ENCODE measurements at places on chromosomes 11 and 22.

- peak; percentile 86 for DNase-seq
These were observed 128.8 kb downstream of the ST3GAL4 start for GRCh38 chr11:126484266-126484665.

- no peak for DNase-seq
These were observed 32.1 kb downstream of the HSD17B12 start for GRCh38 chr11:43712676-43713075.

DNA sequence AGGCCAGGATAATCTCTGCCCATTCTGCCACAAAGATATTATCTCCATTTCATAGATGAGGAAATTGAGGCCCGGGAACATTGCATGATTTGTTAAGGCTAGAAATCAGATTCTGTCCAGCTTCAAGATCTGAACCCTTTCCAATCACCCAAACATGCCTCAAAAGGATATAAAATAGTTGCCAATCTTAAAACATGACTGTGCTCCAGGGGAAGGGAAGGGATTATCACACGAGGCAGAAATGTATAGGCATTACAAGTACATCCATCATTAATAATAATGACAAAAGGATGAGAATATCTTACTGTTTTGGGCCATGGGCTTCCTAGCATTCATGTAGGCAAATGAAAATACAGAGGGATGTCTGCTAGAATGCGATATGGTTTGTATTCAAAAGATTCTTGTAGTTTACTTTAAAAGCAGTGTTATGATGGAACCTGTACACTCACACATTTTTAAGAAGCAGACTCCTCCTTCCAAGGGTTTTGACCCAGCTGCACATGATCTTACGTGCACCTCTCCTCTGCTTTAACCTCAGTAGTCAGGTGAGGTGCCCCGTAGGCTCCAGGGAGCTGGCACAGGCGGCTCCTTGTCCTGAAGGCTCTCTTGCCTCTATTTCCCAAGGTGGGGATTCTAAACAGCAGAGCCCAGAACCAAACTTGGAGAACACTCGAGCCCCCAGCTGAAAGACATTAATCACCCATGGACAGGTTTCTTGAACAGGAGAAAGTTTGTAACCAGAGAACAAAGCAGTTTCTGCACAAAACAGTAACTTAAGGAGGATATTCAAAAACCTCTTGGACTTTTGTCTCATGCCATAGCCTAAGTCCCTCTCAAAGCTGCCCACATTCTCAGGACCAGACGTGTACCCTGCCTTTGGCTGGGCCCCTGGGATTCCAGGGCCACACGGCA is 36.0 kb downstream of the PARVA start:
- DNase-seq = no peak

- DNase-seq = peak; percentile 91
These were observed 18.1 kb downstream of the POLA2 start for GRCh38 chr11:65279741-65280440.

GRCh38 chr11:74670171-74670570 is 61.1 kb downstream of the CHRDL2 start:
- DNase-seq = no peak

- no peak for DNase-seq
These were observed 55.9 kb downstream of the APOL1 start for GRCh38 chr22:36308880-36309279.

GRCh38 chr22:26852176-26852575 is 194.8 kb downstream of the MIAT start:
- DNase-seq = no peak

GRCh38 chr11:109644152-109644551 is 222.2 kb downstream of the C11orf87 start:
- DNase-seq = no peak

GRCh38 chr22:25146307-25146706 is 53.4 kb upstream of the CRYBB3 start:
- DNase-seq = no peak

DNA sequence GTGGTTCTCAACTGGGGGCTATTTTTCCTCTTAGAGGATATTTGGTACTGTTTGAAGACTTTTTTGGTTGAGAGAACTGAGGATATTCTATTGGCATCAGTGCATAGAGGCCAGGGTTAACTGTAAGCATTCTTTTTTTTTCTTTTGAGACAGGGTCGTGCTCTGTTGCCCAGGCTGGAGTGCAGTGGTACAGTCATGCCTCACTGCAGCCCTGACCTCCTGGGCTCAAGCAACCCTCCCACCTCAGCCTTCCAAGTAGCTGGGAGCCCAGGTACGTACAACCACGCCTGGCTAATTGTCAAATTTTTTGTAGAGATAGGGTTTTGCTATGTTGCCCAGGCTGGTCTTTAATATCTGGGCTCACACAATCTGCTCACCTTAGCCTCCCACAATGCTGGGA is 12.9 kb downstream of the MMP7 start:
- no peak for DNase-seq

GRCh38 chr22:47381240-47381639 is 618.8 kb downstream of the TBC1D22A start:
- no peak for DNase-seq

DNA sequence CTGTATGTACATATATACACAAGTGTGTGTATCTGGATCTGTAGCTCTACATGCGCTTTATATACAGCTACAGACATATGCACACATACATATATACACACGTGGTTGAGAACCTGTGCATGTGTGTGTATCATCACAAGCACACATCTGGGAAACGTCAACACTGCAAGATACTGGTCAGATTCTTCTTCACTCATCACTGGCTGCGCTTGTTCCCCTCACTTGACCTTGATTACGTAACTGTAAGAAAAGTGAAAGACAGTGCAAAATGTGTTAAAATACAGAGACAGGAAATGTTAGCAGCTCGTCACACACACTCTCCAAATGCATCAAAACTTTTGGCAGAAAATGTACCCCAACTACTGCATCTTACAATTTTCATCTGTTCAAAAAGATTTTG is 51.9 kb upstream of the MN1 start:
- no peak for DNase-seq

GRCh38 chr22:40345271-40345670 is 1.0 kb upstream of the ADSL start:
- DNase-seq = no peak

GRCh38 chr11:107991868-107992414 is 16.8 kb upstream of the CUL5 start:
- no peak for DNase-seq

GRCh38 chr11:19244621-19245020 is 3.9 kb upstream of the E2F8 start:
- DNase-seq = no peak

DNA sequence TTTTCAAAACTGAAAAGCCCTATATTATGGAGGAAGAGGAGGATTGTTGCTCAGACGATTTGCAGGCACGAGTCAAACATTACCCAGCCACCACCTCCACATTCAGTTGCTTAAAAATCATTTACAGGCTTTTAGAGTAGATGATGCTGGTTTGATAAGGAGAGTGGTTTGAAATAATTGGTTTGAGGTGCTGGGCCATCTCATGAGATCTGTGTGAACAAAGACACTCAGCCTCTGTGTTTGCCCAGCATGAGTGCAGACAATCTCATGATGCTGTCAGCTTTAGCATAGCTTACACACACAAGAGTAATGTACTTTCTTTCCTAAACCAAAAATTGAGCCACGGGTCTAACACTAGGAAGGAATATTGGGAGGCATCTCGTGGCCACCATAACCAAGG is 4.3 kb downstream of the SLC43A3 start:
- no peak for DNase-seq

DNA sequence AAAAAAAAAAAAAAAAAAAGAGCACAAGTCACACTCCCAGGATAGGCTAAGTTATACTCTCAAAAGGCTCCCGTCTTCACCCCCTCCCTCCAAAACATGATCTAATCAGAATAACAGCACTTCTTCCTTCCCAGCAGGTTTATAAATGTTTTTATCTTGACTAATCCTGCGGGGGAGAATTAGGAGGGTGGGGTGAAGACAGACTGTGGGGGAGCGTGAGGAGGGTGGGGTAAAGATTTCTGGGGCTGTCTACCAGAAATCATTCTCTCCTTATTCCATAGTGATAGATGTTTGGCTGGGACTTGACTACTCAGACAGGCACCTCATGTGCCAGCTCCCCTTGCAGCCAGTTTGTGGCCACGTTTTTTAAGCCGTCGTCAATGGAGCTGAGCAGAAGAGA is 17.0 kb downstream of the KCNE3 start:
- no peak for DNase-seq

DNA sequence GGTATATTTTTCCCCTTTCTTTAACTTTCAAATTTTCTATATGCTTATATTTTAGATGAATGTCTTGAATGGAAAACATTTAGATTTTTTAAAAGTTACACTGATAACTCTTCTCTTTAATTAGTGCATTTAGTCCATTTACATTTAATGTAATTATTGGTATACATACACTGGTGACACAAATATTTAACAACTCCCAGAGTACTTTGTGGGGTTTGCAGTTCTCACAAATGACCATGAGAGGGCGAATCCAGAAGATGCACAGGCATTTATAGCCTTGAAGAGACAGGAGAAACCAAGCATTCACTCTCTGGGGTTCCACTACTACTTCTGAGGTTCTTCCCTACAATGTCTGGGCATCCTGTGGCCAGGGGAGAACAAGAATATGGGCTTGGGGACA is 125.1 kb downstream of the TIMP3 start:
- DNase-seq = no peak

GRCh38 chr11:75229466-75229865 is 11.1 kb upstream of the TPBGL start:
- no peak for DNase-seq

- DNase-seq = no peak
These were observed 390.8 kb downstream of the SHANK2 start for GRCh38 chr11:70861559-70861958.

DNA sequence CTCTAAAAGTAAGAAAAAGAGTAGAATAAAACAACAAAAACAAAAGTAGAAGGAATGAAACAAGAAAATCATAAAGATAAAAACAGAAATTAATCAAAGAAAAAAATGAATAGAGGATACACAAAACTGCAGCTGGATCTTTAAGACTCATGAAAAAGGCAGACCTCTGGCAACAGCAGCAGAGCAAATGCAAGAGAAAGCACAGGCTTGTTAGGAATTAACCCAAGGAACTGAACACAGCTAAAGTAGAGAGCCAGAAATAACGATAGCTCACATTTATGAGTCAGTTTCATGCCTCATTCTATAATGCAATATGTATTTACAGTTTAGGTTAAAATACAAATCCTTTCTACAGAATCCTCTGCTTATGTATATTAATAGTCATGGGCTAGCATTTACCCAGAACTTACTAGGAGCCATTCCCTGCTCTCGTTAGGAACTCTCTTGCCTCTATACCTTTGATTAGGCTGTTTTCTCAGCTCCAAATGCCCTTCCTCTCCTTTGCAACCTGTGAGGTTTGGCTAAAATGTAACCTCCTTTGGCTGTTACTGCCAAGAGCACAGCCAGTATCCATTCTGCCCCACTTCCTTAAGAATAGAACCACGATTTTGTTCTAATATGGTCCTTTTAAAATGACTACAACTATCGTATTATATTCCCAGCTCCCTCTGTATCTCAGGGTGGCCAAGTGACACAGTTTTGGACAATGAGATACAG is 38.3 kb upstream of the NFAM1 start:
- DNase-seq = no peak

DNA sequence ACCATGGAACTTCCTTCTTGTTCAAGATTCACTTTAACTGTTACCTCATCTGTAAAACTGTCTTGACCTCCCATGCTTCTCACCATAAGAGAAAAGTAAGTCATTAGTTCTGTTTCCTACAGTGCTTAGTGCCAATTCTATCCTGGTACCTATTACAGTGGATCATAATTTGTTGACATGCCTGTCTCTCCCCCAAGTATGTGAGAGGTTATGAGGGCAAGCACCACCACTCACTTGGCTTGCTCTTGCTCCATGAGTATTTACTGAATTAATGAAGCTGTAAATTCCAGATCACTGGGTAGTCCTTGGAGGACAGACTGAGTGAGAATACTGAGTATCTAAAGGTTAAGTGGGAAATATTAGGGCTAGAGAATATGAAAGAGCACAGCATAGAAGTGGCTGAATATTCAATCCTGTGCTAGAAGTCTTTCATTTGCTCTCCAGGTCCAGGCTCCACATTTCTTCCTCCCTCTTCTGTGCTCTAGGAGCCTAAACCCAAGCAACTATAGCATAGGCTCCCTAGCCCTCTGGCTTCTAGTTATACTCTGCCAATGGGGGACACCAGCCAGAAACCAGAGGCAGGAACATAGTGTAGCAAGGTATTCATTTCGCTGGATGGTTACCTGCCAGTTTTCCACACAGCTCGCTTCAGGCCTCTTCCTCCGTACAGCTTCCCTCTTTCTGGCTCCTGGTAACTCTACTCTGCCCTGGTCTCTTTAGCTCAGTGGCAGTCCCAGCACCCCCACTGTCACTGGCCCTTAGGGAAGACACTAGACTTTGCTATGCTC is 118.2 kb upstream of the SLC5A12 start:
- DNase-seq = no peak

DNA sequence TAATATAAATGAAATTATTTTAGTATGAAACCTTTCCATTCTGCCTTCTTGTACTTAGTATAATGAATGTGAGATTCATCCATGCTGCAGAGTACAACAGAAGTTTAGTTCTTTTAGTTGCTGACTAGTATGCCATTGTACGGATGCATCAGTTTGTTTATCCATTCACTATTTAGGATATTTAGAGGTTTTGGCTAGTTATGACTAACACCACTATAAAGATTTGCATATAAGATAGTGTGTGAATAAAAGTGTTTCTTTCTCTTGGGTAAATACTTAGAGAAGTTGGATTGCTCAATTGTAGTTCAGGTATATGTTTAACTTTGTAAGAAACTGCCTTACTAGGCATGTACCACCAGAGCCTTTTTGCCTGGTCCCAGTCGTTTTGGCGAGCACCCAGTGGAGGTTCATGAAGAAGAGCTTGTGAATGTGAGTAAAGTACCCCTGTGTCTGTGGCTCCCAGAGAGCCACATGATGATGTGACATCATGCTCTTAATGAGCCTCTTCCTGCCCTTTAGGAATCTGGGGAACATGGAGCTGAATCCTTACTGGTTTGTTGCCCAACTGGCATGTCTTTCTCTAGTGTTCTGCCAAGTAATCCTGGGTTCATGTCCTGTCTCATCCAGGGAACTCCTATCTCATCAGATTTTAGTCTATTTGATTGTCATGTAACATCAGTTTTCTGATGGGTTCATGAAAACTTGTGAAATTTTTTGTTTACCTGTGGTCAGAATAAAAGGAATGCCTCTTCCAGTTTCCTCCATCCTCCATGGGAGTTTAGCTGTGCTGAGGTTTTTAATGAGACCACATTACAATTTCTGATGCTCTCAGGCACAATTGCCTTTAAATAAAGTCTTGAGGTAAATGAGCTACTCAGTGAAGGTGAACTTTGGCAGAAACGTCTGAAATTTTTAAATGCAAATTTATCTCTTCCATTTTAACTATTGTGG is 234.8 kb downstream of the CASP12 start:
- DNase-seq = no peak

- DNase-seq = peak; percentile 31
These were observed at the start of gene PRCP for GRCh38 chr11:82900277-82901164. Gene PRCP, minus strand, starts transcription at chr11:82900430. Its CDS starts 28 bp downstream, at chr11:82900402.

DNA sequence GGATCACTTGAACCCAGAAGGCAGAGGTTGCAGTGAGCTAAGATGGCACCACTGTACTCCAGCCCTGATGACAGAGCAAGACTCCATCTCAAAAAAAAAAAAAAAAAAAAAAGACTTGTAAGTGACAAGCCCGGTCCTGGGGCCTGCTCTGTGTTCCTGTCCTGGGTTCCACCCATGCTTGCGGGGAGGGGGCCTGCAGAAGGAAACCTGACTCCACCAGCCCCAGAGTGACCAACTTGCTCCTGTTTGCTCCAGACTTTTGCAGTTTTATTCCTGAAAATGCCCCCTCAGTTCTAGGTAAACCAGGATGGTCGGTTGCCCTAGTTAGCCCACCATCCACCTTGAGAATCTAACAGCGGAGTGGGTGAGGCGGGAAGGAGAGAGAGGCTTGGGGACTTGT is 10.1 kb upstream of the LRP5 start:
- no peak for DNase-seq

GRCh38 chr11:85896876-85897275 is 41.7 kb downstream of the CCDC83 start:
- DNase-seq = no peak
